ENCODE measurements at places on chromosomes 5 and 9.

- DNase-seq, result no peak
Observed at GRCh38 chr5:54553659-54554207, 36.2 kb downstream of the SNX18 start.

GRCh38 chr5:93359296-93359959 is 221.6 kb downstream of the NR2F1-AS1 start:
- DNase-seq, result no peak

GRCh38 chr9:19732441-19732951 is 56.3 kb downstream of the SLC24A2 start:
- no peak for DNase-seq

DNA sequence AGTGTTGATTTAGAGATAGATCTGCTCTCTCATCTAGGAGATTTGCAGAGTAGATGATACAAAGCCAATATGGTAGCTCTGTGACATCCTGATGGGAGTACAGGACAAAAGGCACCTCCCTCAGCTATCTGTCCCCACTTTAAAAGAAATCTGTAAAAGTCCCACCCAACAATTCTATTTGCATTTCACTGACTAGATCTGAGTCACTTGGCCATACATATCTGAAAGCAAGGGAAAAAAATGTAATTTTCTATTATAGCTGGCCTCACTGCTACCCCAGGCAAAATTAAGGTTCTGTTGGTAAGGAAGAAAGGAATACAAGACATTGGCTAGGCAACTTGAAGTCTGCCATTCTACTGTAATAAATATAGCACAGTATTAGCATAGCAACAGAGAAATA is 96.2 kb upstream of the RNF180 start:
- DNase-seq, result no peak

DNA sequence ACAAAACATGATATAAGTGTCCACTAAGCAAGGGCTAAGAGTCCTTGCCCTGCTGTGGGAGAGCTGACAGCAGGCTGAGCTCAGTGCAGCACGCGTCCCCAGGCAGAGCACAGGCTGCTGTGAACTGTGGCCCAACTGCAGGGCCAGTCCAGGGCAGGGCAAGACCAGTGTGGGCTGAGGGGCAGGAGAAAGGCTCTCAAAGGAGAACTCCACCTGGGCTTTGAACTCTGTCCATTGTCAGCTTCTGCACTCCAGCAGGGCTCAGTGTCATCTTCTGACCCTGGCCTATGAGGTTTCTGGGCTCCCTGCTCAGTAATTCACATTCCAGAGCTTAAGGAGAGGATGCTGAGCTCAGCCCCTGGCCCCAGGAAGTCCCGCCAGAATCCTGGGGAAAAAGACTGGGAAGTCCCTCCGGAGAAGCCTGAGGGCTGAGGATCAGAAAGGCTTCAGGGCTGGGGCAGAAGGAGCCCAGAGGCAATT is 37.4 kb downstream of the LHFPL2 start:
- no peak for DNase-seq

DNA sequence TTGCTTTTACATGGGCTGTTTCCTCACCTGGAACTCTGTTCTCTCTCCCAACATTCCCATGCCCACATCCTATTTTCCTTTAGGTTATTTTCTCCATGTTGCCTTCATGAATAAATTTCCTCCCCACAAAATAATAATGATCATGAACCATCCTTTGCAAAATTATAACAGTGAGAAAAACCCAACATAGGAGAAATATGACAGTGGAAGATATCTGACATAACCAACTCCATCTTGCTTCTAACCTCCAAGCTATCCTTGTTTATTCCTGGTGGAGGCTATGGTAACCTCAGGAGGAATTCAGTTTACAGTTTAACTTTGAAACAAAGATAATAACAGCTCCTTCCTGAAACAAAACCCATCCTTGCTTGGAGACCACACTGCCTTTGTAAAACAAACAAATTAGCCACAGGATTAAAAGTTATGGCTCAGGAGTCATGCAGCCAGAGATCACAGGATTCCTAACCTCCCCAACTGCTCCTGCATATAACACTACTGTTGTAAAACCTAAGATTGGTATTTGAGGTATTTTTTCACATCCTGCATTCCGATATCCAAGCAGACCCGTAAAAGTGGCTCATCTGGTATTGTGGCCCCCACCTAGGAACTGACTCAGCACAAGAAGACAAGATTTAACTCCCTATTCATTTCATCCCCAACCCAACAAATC is 212.4 kb downstream of the TRIM32 start:
- DNase-seq, result no peak
